Hepatocyte (in vitro differentiated cells): ENCODE measurements at places on chromosomes 13 and 19.
A peak's percentile ranks its signal among the peaks of the same experiment; 100 is the strongest.

DNA sequence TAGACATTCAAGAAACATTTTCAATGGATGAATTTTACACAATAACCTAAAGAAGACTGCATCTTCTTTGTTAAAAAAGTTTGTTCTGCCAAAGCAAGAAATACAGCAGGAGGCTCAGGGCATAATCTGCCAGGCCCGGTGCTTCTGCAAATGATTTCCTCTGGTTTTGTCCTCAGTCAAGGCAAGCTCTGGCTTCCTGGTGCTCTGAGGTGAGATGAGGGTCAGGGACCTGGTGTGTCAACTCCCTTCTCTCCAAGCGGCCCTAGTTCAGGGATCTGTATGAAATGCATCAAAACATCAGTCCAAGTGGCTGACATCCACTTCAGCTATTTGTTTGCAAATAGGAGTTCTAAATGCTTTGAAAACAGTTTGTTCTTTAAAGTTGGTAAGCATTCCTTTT, 31.6 kb downstream of the LACC1 start:
- DNase-seq, result no peak

DNA sequence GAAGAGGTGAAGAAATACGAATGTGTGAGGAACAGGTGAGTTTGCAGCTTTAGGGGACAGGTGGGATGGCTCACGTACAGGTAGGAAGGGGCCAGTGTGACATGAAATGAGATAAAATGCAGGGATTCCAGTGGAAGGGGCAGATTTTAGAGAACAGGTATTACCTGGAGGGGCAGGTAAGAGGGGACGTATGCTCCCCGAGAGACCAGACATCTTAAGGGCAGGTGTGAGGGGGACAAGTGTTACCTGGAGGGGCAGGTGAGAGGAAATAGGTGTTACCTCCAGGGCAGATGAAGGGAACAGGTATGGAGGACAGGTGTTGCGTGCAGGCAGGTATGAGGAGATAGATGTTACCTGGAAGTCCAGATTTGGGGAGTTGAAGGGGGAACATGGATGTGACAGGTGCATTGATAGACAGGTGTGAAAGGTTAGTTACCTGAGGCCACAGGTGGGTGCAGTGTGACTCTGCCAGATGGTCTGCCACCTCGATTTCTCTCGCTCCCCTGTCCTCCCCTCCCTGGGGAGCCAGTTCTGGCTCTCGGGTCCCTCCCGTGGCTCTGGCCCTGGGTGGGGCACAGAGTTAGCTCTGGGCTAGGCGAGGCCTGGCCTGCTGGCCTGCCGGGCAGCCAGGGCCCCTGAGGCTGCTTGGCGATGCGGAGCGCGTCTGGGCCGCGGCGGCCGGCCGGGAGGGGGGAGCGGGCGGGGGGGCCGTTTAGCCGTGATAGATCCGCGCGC, 2.1 kb downstream of the ERFL start:
- DNase-seq, result no peak

DNA sequence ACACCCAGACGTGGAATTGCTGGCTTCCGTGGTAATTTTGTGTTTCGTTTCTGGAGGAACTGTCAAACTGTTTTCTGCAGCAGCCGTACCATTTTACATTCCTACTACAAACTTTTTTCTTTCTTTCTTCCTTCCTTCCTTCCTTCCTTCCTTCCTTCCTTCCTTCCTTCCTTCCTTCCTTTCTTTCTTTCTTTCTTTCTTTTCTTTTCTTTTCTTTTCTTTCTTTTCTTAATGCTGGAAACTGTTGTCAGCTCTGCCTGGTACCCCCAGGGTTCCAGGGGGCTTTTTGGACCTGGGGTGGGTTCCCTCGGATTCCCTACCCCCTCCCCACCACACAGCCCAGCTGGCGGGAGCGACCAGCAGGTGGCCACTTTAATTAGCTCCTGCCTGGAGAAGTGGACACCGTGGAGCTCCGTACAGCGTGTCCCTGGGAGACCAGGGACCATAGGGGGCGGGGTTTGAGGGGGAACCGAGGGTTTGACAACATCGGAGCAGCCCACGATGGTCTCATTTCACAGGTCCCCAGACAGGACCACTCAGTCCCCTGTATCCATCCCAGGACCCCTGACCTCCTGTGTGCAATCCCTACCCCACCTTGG, 24.4 kb downstream of the CELF5 start:
- no peak for DNase-seq

GRCh38 chr13:38180126-38180525, 169.5 kb upstream of the UFM1 start:
- DNase-seq, result no peak

DNA sequence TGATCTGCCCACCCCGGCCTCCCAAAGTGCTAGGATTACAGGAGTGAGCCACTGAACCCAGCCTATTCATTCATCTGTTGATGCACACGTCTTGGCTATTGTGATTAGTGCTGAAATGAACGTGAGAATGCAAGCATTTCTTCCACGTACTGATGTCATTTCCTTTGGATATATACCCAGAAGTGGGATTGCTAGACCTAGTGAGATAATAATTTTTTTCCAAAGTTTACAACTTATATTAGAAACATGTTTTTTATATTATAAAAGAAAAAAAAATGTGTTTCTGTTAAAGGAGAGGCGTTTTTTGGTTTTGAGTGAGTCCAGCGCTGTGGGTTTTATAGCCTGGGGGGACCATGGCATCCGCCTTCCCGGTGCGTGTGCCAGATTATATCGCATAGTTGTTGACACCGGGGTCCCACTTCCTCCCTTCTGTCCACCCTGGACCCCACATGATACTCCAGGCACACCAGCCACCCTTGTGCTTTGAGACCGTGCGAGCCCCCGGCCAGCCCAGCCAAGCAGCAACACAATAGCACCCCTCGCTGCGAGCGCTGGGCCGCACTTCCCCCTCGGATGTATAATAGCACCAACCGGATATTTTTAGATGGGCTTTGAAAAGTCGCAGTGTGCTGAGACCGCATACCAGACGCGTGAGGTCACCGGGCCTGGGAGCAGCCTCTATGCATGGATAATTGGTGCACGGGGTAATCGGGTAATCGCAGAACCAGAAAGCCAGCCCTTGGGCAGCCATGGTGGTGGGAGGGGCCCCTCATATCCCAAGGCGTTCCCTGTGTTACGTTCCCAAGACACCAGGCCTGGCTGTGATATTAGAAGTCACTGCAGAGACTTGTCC, 59.6 kb downstream of the MYO9B start:
- DNase-seq, result peak; percentile 94

- no peak for DNase-seq
These were observed 816 bp upstream of the TBXA2R start for GRCh38 chr19:3607303-3608078.

DNA sequence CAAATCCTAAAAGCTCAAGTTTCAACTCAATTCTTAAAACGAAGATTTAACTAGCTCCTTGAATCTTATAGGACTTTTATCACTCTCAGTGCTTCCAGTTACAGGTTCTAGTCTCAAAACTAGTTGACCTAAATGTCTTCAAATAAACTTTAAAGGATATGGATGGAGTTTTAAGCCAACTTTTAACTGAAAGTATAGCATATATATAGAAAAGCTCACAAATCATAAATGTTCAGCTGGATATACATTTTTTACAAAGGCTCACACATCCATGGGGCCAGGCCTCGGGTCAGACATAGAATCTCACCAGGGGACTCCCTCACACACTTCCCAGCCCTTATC, 47.1 kb upstream of the ARHGEF7 start:
- no peak for DNase-seq

GRCh38 chr13:39900106-39900750, 244.8 kb downstream of the COG6 start:
- no peak for DNase-seq

GRCh38 chr19:54162241-54162805, 2.8 kb upstream of the LENG1 start:
- peak; percentile 91 for DNase-seq

DNA sequence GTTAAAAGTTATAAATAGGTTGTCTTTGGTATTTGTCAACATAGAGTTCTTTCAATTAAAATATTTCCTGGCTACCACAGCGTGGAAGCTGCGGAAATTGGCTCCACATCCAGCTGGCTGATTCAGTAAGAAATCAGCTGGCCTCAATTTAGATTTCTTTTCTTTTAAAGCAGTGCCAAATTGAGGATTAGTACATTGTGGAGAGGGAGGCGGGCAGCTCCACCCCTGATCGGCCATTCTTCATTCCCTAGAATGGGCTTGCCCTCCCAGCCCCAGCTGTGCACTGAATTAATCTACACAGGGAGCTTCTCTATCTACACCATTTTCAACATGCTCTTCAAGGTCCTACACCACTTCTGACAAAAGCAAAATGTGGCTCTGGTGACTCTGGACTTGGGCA, 624.8 kb downstream of the DACH1 start:
- no peak for DNase-seq

GRCh38 chr13:96533408-96533807, 443.5 kb downstream of the HS6ST3 start:
- no peak for DNase-seq

DNA sequence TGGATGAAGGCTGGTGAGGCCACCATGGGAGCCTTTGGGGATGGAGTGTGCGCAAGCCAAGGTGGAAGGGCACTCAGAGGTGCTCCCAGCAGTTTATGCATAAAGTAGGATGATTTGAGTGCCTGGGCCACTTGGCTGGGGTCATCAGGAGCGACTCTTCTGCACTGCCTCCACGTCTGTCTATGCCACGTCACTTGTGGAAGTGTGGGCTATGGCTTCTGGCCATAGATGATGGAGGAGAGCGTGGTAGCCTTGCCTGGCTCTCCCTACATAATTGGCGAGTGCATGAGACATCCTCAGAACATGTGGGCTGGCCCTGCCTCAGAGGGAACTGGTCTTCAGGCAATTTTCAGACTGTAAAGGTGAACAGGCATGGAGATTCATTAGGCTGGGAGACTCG, 182.9 kb downstream of the TEX29 start:
- DNase-seq, result no peak

DNA sequence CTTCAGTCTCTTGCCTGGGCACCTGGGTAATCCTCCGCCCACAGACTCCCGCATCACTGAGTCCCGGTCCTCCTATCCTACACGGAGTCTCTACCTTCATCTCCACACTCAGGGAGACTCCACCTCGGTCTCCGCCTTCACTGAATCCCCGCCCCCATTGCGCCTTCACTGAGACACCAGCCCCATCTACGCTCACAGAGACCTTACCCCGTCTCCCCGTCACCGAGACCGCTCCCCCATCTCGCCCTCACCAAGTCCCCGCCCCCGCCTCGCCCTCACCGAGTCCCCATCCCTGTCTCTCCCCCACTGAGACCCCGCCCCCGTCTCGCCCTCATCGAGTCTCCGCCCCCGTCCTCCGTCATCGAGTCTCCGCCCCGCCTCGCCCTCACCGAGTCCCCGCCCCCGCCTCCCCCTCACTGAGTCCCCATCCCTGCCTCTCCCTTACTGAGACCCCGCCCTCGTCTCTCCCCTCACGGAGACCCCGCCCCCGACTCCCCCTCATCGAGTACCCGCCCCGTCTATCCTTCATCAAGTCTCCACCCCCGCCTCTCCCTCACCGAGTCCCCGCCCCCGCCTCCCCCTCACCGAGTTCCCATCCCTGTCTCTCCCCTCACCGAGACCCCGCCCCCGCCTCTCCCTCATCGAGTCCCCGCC, 23.1 kb upstream of the ZNF846 start:
- peak; percentile 100 for DNase-seq

DNA sequence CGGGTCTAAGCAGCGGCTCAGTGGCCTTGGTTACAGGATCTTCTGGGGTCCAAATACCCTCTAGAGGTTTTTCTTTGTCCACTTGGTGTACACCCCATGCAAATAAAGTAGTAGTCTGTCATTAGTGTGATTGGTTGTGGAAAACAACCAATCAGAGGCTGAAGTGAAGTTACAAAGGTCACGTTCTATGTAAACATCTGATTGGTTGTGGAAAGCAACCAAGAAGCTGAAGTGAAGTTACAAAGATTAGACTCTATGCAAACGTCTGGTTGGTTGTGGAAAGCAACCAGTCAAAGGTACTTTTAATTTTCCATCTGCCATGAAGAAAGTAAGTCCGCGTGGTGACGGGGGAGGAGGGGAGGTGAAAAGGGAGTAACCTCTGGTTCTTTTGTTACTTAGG, 790.9 kb downstream of the UQCRFS1 start:
- no peak for DNase-seq

DNA sequence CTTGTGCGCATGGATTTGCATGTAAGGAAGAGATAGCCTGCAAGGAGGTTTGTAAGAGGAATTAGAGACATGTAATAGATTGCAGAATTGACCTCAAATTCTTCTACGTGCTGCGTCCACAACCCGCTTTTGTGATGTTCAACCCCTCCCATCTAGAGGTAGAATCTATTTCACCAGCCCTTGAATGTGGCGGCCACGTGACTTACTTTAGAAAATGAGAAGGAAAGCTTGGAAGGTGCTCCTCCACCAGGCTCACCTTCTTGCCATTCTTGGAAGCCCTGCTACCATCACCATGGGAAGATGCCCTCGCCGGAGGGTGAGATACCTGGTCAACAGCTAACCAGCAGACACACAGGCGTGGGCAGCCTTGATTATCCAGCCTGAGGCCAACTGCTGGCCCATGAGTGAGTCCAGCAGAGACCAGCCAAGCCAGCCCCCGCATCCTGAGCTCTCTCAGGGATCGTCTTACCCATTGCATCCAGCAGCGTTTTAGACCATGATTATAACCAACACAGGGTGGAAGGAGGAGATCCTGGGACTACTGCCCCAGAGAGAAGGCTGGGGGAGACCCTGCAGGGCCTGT, 7.6 kb upstream of the PEPD start:
- DNase-seq, result no peak

DNA sequence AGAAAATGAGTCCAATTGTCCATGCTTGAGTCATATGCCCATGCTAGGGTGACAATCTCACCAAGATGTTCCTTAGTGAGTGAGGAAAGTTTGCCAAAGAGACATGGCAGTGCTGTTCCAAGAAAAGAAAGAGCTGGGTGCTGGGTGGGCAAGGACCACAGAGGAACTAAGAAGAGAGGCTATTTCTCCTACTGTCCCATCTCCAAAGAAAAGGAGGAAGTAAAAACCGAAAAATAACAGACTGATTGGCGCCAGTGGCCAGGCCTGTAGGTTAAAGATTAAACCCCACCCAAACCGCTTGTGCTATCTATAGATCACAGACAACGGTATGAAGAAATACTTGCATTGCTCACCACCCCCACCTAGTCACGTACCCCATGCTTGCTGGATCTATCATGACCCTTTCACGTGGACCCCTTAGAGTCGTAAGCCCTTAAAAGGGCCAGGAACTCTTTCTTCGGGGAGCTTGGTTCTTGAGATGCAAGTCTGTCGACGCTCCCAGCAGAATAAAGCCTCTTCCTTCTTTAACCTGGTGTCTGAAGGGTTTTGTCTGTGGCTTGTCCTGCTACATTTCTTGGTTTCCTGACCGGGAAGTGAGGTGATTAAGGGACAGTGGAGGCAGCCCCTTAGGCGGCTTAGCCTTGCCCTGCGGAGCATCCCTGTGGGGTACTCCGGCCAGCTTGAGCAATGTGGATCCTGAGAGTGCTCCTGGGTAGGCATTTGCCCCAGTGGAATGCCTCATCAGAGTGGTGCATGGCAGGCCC, 606.5 kb downstream of the UQCRFS1 start:
- no peak for DNase-seq

GRCh38 chr13:33740134-33740538, 77.8 kb upstream of the RFC3 start:
- no peak for DNase-seq

GRCh38 chr19:3669947-3670795, 30.1 kb downstream of the PIP5K1C start:
- DNase-seq, result peak; percentile 49
